Dorsolateral prefrontal cortex (tissue), 122 donors: ENCODE measurements at places on chromosomes 5 and 9. TPM values are rescaled to one million over a fixed set of nuclear protein-coding genes. Genes with fewer than 3 reads are reported as not detected.
A peak's percentile ranks its signal among the peaks of the same experiment; 100 is the strongest.

Gene SVEP1
- total RNA-seq = 5.9 TPM

Gene OMD
- 4.4 TPM for total RNA-seq

Gene SLC34A3
- 0.25 TPM for total RNA-seq

Gene PCA3
- 0.47 TPM for total RNA-seq

DNA sequence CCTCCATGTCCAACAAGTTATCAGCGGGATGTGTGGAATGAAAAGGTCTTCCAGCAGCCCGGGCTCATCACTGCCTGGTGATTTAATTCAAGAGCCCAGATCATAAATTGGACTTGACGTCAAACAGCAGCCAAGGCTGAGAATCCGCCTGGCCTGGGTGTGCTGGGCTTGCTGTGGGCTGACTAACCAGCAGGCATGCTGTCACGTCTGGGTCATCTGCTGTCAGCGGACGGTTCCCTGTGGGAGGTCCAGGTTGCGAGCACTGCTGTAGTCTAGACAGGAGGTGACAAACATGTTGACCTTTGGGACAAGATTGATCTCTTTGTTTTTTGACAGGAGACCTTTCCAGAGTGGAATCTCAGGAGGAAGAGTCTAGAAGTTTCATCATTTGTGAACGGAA, 289.7 kb downstream of the OSTF1 start:
- DNase-seq = no peak

DNA sequence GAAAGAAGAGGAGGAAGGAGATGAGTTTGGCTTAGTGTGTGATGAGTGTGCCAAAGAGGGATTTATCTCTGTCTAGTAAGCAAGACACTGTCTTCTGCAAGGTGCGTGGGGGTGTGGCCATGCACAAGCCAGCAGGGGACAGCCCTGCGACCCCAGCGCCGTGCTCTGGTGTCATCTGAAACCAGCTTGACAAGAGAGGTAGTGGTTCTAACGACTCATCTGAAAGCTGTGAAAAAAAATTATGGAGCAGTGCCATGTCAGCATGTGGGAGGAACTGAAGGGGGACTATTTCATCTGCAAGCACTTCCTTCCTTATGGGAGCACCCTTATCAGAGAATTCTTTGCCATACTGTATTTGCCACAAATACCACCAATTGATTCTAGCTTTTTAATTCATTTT, 398.6 kb downstream of the PSAT1 start:
- no peak for DNase-seq

GRCh38 chr5:111976705-111977435, 219.9 kb upstream of the NREP start:
- DNase-seq = no peak

GRCh38 chr5:132425009-132425937, 55.8 kb downstream of the SLC22A5 start:
- DNase-seq = no peak

- no peak for DNase-seq
These were observed 197.8 kb downstream of the PCSK1 start for GRCh38 chr5:96235008-96235910.

- DNase-seq = no peak
These were observed 603.7 kb downstream of the RAB3C start for GRCh38 chr5:59186623-59187022.

DNA sequence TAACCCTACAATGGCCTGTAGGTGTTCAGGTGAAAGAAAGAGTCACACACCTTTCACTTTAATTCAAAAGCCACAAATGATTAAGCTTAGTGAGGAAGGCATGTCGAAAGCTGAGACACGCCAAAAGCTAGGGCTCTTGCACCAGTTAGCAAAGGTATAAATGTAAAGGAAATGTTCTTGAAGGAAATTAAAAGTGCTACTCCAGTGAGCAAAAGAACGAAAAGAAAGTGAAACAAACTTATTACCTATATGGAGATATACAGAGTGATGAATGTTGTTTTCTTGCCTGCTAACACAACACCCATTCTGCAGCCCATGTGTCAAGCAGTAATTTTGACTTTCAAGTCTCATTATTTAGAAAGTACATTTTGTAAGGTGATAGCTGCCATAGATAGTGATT, 254.2 kb upstream of the SLC24A2 start:
- no peak for DNase-seq

GRCh38 chr5:75536694-75537360, 25.1 kb downstream of the POLK start:
- DNase-seq = no peak

- DNase-seq = no peak
These were observed 97.0 kb upstream of the ZNF366 start for GRCh38 chr5:72604111-72604797.

GRCh38 chr9:129143031-129143927, 32.1 kb downstream of the PTPA start:
- DNase-seq = peak; percentile 86

GRCh38 chr5:156271569-156271968, 55.4 kb upstream of the SGCD start:
- no peak for DNase-seq

- DNase-seq = no peak
These were observed 438.2 kb downstream of the ARHGEF28 start for GRCh38 chr5:74064225-74064624.

- DNase-seq = no peak
These were observed 132.5 kb upstream of the FER start for GRCh38 chr5:108615216-108615615.
